Left hindlimb (tissue), 1 donor: ENCODE measurements at places on chromosomes 6 and 20.
A peak's percentile ranks its signal among the peaks of the same experiment; 100 is the strongest.

DNA sequence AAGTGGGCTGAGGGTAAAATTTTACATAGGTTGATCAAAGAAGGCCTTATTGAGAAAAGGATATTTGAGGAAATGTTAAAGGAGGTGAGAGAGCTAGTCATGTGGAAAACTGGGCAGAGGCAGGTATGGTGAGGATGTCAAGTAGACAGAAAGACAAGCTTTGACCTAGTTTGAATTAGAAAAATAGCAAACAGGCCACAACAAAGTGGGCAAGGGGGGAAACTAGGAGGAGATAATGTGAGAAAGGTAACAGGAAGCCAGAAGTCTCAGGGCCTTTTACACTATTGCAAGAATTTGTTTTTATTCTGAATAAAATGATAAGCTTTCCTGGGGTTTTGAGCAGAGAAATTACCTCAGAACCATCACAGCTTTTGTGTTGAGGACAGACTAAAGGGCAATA, 115.7 kb downstream of the RWDD2A start:
- DNase-seq = no peak

GRCh38 chr6:16450285-16450684, 211.9 kb downstream of the GMPR start:
- no peak for DNase-seq

DNA sequence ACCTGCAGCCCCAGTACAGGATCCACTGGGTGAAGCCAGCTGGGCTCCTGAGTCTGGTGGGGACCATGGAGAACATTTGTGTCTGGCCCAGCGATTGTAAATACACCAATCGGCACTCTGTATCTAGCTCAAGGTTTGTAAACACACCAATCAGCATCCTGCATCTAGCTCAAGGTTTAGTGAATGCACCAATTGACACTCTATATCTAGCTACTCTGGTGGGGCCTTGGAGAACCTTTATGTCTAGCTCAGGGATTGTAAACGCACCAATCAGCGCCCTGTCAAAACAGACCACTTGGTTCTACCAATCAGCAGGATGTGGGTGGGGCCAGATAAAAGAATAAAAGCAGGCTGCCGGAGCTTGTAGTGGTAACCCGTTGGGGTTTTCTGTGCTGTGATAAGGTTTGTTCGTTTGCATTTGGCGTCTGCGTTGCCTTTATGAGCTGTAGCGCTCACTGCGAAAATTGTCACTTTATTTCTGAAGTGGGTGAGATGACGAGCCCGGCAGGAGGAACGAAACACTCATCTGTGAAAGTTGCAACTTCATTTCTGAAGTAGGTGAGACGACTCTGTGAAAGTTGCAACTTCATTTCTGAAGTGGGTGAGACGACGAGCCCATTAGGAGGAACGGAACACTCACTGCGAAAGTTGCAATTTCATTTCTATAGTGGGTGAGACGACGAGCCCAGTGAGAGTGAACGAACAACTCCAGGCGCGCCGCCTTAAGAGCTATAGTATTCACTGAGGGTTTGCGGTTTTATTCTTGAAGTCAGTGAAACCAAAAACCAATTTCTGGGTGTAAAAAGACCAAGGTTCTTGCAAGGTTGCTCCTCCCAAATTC, 31.1 kb downstream of the SERPINB6 start:
- no peak for DNase-seq

DNA sequence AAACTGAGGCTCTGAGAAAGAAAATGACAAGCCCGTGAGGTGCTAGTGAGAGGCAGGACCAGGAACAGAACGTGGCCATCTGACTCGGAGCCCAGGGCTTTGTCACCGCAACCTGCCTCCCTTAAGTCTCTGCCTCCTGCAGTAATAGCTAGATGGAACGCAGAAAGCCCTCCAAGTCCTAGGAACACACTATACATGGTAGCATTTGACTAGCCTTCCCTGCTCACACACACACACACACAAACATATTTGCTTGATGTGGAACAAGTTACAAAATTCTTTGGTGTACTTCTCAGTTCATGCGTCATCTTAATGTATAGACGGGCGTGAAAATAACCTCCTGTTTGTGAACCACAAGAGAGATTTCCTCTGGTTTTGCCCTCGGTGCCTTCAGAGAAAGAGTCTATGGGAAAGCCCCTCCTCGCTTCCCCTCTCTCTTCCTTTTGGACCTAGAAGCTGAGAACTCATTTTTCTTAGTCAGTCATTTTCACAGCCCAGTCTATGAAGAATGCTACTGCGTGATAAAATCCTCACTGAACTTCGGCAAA, 38.8 kb downstream of the C6orf52 start:
- DNase-seq = no peak

DNA sequence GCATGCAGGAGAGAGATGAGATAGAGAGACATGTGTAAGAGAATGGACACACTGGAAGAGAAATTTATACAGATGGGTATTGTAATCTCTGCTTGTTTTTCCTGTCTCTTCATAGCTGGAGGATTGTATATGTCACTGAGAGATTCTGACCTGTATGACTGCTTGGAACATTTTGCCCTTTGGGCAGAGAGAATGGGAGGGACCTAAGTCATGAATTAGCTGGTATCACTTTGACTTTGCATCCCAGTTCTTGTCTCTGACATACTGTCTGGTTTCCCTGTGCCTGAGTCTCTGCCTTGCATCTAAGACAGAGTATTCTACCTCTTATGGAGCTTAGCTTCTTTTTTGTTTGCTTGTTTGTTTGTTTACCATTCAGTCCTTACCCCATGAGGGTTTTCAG, 37.0 kb upstream of the ASCC3 start:
- no peak for DNase-seq

- no peak for DNase-seq
Observed at GRCh38 chr6:52180787-52181558, 5.2 kb upstream of the IL17A start.

DNA sequence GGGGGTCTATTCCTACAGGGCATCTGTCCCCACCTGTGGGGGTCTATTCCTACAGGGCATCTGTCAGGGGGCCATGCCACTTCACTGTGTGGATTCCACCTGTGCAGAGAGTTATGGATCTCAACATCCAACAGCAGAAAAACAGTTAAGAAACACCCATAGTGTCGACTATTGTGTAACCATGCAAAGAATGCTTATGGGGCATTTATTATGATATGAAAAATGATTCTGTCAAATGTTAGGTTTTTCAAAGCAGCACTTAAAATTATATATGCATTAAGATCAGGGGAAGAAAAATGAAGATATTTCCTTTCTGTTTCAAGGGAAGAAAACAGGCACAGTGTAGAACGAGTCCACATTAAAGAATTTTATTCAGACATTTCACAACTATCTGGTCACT, 2.9 kb downstream of the GPR31 start:
- no peak for DNase-seq

DNA sequence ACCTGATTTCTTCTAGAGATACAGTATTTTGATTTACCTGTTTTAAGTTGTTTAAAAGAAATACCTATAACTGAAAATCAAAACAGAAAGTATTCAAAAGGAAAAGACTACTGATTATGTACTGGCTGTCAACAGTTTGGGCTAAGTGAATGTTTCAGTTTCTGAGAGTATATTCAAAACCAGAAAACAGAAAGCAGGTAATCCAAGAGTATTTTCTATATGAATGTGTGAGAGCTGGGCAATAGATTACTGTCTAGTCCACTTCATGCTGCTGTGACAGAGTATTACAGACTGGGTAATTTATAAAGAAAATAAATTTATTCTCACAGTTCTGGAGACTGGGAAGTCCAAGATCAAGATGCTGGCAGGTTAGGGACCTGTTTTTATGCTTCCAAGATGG, 261.0 kb downstream of the ARHGAP18 start:
- no peak for DNase-seq

- no peak for DNase-seq
Observed at GRCh38 chr20:49595811-49596561, 28.0 kb upstream of the PTGIS start.

- no peak for DNase-seq
Observed at GRCh38 chr6:80477591-80477990, 371.1 kb downstream of the BCKDHB start.

GRCh38 chr6:143135325-143135724, 74.6 kb downstream of the AIG1 start:
- DNase-seq = no peak

DNA sequence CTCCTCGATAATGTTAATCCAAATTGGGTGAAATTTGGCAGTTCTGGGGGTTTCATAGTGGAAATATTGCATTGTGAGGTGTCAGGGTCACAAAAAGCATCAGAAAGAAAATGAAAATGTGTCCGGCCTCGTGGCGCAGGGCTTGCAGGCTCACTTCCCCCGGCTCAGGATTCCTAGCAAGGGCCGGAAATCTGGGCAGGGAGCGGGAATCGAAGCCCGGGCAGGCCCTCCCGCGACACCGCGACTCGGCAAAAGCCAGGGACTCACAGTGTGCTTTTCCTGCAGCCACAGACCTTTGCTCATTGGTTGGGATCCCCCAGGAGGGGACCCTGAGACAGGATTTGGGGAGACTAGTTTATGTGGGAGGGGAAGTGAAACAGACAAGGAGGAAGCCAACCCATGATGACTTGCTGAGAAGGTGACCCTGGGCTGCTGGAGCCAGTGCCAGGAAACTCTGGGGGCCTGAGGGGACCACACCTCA, 847 bp upstream of the CD93 start:
- peak; percentile 55 for DNase-seq

- no peak for DNase-seq
Observed at GRCh38 chr6:39933669-39934130, 562 bp downstream of the MOCS1 start.

DNA sequence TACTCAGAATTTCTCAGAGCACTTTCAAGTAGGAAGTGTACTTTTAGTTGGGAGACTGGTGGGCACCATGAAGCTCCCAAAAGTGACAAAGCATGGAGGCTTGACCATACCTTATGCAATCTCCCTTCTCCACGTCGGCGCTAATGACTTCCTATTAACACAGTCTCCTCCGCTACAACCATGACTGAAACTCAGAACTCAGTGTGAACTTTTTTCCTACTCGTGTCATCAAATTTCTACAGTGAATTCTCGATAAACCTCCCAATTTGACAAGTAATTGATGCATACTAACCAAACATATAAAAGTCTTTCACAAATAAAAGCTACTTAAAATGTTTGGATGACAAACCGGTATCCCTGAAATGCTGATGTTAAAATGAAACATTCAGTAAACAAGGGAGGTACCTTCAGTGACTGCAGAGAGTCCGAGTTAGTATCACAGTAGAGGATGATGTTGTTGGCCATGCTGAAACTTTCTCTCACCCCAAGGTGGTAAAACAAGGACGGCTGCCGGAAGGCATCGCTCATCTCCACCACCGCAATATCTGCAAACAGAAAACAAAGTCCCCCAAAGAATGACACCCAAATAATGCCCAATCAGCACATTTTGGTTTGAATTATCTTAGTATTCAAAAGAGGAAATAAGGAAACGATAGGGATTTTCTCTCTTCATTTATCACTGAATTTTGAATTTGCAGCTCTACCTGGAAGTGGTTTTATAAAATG, 72.1 kb downstream of the MAP3K5 start:
- no peak for DNase-seq

DNA sequence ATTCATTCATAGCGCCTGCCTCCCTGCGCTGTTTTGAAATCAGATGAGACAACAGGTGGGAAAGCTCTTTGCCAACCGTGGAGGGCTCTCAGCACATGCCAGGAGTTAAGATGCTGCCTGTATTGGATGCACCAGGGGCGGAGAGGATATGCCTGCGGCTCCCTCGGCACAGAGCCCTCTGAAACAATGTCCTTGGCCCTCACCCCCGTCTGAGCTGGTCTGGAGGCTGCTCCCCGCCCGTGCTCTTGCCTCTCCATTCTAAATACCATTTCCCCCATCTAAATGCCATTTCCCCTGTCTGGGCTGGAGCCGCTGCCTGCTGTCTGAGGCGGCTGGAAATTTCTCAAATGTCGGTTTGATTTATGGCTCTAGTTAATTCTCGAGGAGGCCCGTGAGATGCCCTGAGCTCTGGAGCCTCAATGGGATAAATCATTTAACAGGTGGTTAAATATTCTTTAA, 50.8 kb upstream of the MLN start:
- no peak for DNase-seq

DNA sequence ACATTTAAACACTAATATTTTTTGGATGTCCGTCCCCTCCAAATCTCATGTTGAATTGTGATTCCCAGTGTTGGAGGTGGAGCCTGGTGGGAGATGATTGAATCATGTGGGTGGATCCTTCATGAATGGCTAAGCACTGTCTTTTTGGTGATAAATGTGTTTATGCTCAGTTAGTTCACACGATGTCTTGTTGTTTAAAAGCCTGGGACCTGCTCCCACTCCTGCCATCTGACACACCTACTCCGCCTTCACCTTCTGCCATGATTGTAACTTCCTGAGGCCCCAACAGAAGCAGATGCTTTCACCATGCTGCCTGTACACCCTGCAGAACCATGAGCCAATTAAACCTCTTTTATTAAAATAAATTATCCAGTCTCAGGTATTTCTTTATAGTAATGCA, 114.7 kb downstream of the TNFAIP3 start:
- no peak for DNase-seq

DNA sequence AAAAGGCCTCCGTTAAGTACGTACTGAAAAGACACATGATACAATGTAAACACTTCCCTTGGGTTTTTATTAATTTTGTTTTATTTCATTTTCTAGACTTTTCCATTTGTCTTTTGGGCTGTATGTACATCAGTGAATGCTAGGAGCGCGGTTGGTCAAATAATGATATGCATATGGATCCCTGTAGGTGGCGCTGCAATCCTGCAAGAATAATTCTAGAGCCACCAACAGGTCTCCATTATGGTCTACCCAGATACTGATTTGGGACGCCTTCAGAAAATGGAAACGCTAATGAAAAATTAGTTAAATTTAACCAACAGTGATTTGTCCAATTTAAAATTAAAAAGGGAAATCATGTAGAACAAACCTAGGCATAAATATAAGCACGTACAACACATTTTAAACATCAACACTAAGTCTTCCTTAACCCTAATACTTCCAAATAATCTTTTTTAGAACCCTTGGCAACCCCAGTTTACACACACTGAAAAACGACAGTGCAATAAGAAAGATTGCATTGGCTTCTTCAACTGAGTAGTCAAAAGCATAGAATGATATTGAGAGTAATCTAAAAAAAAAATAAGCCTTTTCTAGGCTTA, 433.5 kb downstream of the RFPL4B start:
- peak; percentile 76 for DNase-seq

- no peak for DNase-seq
Observed at GRCh38 chr6:52858416-52858815, 17.8 kb upstream of the GSTA5 start.

DNA sequence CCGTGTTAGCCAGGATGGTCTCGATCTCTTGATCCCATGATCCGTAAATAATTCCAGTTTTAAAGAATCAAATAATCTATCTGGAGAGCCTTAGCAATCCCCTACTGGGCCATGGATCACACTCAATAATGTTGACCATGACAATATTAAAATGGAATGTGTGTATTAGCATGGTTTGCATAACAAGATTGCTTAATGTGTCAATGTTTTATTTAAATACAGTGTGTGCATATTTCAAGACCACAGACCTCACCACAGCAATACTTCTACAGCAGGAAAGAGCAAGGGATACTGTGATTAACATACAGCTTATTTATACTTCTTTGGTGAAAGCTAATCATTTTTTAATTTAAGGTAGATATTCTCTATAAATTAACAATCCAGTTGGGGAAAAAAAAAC, 470.4 kb downstream of the TFAP2B start:
- DNase-seq = no peak
